ENCODE measurements at places on chromosomes 7 and 10.

- DNase-seq: no peak
Measured at GRCh38 chr7:7476381-7476780, 59.3 kb downstream of the COL28A1 start.

DNA sequence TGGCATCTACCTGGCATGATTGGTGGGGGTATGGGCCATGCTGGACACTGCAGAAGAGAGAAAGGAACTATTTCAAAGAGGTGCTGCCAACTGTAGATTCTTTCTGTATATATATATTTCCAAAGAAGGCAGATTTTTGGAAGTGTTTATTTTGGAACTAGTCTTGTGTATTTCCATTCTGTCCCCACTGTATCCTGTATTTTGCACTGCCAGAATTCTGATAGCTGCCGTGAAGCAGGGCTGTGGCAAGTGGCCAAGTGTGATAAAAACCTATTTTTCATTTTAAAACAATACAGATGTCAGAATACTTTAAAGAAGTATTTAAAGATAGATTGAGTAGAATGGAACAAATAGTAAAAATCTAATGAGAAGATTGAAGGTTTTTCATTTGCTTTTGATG lies 17.1 kb downstream of the MCU start:
- DNase-seq: no peak

DNA sequence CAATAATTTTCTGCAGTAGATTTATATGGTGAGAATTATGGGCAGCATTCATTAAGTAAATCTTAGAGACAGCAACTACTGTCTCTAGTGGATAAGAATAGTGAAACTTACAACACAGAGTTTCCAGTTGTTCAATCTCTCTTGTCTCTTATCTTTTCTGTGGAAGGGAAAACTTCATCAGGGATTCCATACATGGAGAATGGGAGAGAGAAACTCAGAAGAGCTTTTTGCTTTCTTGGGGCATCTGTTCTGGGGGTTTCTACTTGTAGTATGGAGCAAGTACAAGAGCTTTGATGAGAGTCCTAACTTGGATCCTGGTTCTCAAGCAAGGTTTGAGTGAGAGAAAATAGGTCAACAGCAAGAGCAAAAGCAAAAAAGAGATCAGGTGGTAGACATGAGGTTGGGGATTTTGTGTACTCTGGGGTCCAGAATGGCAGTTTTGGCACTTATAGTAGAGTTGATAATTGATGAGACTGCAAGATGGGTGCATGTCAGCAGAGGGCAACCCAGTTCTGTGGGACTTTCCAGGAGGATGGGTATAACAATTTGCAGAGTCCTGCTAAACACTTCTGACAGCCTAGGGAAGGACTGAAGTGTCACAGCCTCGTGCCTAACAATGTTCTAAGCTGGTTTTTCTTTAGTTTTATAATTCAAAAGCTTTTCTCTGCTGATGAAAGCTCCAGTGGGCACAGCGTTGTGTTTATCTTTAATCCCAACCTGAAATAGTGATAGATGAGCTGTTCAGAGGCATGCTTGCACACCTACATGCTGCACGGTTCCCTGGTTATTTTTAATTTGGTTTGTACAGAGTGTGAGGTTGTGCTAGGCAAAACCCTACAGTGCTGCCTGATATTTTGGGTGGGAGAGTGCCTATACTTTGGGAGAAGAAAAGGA lies 32.0 kb upstream of the STRIP2 start:
- DNase-seq: no peak

DNA sequence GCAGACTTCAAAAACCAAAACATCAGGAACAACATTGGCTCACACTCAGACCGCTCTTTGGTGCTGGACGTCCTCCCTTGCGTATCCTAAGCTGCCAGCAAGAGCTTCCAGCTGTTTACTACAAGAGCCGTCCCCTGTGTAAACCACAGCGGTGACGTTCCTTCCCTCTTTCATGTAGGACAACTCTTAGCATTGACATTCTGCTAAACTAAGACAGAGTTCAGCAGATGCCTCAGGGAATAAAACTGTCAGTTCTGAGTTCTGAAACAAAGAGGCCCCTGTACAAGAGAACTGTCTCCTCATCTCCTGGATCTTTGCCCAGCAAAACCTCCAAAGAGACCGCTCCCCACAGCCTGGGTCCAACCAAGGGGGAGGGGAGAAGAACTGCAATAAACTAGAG lies 57.8 kb upstream of the OPALIN start:
- no peak for DNase-seq

DNA sequence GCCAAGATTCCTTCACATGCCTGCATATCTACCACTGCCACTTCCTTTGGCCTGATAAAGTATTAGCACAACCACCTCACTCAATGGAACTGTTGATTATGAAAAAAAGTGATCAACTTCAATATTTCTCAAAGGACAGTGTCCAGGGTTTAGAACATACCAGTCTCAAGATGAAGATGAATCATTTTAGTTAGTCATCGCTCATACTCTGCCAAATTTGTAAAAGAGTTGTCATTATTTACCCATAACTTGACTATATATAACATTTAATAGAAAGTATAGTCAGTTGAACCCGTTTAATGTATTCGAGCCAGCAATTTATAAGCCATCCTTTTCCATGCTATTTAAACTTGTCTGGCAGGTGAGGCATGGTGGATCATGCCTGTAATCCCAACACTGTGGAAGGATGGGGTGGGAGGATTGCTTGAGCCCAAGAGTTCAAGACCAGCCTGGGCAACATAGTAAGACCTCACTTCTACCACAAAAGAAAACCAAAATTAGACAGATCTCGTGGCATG lies 33.2 kb downstream of the SPAM1 start:
- DNase-seq: no peak

DNA sequence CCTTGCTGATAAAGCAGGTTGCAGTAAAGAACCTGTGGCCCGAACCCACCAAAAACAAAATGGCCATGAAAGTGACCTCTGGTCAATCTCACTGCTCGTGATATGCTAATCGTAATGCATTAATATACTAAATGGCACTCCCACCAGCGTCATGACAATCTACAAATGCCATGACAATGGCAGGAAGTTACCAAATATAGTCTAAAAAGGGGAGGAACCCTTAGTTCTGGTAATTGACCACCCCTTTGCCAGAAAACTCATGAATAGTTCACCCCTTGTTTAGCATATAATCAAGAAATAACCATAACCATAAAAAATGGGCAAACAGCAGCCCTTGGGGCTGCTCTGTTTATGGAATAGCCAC lies 1139.4 kb upstream of the LRRN3 start:
- no peak for DNase-seq

DNA sequence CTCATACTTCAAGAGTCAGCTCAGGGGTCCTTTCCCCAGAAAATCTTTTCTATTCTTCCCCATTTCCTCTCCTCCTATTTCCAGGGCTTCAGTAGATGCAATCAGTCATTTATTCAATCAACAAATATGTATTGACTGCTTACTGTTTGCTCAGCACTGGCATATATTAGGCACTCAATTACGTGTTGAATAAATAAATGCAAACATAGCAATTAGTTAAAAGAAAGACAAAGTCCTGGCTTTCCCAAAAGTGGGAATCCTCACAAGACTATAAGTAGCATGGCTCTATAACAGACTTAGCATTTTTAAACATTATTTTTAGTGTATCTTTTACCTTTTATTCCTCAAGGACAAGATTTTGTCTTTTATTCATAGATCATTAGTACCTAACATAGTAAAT lies 111.6 kb downstream of the CHCHD3 start:
- no peak for DNase-seq

- no peak for DNase-seq
Measured at GRCh38 chr7:129066290-129067131, 11.6 kb upstream of the TNPO3 start.

DNA sequence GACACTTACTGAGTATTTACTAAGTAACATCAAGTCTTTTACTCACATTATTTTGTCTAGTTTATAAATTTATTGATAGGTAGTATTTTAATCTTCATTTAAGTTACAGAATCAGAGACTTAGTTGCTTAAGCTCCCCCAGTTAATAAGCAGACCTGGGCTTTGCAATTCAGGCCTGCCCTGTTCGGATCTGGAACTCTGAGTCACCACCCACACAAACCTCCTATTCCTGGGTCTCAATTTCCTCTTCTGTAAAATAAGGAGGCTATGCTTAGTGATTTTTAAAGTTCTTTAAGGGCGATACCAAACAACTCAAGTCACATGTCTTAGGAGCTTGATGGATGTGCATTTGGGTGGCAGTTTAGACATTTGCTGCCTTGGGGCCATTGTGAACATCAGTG lies 3.5 kb upstream of the MGAM start:
- no peak for DNase-seq

- no peak for DNase-seq
Measured at GRCh38 chr10:117161386-117162033, 23.4 kb upstream of the VAX1 start.

DNA sequence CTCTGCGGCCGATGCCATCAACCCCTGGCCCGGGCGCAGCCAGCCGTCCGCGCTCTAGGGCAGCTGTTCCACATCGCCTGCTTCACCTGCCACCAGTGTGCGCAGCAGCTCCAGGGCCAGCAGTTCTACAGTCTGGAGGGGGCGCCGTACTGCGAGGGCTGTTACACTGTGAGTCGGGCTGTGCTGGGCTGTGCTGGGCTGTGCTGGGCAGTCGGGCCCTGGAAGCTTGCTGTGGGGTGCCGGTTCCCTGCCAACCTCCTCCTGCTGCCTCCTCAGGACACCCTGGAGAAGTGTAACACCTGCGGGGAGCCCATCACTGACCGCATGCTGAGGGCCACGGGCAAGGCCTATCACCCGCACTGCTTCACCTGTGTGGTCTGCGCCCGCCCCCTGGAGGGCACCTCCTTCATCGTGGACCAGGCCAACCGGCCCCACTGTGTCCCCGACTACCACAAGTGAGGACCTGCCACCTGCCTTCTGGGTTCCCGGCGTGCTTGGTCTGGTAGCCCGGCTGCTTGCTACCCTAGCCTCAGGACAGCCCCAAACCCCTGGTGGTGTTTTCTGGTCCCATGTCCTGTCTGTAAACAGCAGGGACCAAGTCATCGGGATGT lies 7.5 kb downstream of the ZYX start:
- DNase-seq: no peak

DNA sequence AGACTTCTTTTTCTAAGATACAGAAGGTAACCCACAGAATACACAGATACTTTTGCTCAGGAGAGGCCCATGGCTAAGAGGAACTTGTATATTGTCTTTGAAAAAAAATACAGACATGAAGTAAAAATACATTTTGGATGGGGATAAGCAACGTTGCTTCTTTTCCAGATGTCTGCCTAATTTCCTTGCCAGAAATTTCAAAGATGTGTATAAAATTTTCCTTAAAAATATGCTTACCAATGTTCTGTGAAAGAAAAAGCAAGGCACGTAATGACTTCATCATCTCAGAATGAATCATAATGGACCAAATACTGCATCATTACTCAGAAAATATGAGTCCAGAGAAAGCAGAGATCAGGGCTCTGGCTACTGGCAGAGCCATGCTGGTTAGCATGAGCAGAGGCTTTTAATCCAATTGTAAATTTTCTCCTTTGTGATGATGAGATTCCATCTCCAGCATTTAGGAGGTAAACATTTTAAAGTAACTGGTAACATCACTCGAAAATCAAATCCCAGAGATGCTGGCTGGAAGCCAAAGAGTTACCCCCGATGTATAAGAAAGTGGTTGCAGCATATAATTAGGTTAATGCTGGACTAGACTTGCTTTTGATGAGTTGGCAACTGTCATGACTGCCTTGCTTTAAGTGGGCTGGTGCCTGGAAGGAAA lies 272.5 kb downstream of the SEMA3A start:
- DNase-seq: no peak
